ENCODE measurements at places on chromosomes 12 and 14. TPM values are rescaled to one million over a fixed set of nuclear protein-coding genes. Genes with fewer than 3 reads are reported as not detected.

DNA sequence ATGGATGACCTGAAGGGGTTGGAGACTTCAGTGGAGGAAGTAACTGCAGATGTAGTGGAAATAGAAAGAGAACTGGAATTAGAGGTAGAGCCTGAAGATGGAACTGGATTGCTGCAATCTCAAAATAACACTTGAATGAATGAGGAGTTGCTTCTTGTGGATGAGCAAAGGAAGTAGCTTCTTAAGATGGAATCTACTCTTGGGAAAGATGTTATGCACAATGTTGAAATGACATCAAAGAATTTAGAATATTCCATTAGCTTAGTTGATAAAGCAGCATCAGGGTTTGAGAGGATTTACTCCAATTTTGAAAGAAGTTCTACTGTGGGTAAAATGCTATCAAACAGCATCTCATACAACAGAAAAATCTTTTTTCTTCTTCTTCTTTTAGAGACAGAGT lies 186.4 kb upstream of the PRKD1 start:
- no peak for DNase-seq

GRCh38 chr12:53840316-53840715 lies 88.5 kb upstream of the CISTR start:
- DNase-seq: no peak

The TCL1B gene
- 0.11 TPM for polyA plus RNA-seq

GRCh38 chr12:99978152-99978551 lies 6.6 kb downstream of the ANKS1B start:
- DNase-seq: no peak

- DNase-seq: no peak
Measured at GRCh38 chr14:21978184-21978998, 304.8 kb upstream of the OR4E1 start.

DNA sequence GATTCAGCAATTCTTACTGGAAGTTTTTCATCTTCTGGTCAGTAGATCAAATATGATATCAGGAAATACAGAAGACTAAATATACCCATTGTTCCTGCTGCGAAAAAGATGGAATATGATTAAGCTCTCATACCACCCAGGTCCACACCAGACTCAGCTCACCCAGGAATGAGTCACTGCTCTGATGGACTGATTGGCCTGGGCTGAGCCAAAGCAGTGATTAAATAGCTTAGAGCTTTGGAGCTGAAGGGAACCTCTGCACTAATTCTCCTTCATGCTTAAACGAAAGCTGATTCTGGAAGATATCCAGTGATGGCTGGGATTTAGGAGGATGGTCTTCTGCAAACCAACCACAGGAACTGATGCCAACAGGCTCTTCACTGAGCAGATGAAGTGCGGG lies 62.0 kb upstream of the SYT1 start:
- no peak for DNase-seq

All from forelimb muscle (tissue), 1 donor.